ENCODE measurements at places on chromosomes 6 and 20.

DNA sequence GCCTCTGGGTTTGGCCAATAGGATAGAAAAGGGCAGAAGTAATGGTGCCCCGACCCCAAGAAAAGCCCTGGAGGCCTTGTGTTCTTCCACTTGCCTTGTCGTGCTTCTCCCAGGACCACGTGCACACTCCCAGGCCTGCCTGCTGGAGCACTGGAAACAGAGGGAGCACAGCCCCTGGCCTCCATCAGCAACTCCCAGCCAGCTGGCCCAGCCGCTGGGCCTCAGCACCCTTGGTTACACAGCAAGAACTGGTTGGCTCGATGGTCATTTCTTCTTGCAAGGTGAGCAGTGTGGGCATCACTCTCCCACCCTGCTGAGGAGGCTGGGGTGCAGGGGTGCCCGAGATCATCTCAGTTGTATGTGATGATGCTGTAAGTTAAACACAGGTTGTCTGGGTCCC is 69.2 kb upstream of the CST7 start:
- no peak for DNase-seq

- no peak for DNase-seq
Measured at GRCh38 chr6:28807682-28808280, 116.0 kb downstream of the TRIM27 start.

DNA sequence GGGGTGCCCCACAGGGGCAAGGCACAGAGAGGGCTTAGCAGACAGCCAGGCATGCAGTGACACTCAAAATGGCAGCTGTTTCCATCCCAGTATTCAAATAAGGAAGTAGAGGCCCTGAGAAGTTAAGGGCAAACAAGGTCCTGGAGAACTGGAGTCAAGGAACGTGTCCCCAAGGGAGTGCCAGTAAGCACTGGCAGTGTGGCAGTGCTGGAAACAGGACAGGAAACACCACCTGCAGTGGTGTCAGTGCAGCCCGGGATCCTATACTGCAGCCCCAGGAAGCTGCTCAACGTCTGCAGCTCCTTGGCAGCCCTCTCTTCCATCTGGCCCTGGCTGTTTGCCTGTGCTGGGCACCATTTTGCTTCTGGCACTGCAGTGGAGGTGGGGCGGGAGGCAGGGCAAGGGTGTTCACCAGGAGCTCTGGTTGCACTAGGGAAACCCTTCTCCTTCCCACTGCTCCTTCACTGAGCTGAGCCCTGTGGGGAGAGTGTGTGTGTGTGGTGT is 56.3 kb downstream of the EDN3 start:
- DNase-seq: no peak

DNA sequence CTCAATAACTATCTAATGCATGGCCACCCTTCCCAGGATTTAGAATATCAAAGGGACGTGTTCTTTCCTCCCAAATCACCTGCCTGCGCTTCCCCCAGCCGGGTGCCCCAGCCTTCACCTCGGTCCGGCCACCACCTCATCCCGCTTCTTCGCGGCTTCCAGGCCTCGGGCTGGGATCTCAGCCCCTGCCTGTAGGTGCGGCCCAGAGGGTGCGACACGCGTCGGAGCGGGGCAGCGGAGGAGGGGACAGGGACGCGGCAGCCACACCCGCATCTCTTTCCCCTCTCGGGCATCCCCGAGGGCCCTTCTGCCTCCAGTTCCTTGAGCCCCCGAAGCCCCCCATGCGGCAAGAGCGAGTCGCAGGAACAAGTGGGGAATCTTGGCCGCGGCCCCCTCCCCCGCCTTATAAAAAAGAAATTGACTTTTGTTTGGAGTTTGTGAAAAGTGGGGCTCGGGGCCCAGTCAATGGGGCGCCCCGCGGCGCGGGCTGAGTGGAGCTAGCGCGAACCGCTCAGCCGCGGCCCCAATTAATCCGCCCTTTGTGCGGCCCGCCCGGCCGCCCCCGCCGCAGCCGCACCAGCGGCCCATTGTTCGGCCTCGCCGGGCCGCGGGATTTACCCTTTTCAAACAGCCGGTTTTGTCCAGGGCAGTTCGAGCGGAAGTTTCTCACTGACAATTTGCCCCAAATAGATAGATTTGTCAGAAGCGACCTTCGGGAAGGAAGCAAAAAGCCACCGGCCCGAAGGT is 8.4 kb upstream of the NR2E1 start:
- DNase-seq: no peak

DNA sequence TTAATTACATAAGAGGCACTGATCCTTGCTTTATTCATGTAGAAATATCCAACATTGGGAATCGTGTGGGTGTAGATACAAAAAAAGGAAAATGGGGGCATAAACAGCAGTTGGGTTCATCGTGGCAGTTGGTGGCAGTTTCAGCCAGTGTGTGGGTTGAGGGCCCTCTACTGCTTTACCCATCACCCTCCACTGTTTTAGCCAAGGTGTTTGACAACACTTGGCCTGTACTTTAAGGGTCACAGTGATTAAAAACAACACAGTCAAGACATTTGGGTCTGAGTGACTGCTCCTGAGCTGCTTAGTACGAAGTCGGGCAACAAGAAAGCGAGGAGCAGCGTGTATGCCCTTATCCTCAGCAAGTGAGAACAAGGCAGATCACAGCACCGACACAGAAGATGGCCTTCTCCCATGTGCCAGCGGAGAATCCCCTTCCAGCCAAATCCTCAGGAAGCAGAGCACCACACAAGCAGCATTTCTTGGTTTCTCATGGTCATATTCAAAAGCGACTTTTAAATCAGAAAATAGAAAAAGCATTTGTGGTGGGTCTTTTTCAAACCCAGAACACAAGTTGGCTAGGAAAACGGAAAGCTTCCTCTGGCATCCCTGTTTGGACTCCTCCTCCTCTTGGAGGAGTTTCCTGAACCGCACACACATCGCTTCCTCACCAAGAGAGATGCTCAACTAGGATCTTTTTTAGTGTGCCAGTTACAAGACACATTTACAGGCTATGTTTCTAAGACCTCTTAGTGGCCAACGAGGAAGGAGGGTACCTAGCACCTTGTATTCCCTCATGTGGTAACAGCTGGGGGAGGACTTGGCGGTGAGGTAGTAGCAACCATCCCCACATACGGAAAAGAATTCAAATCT is 23.5 kb downstream of the EIF2S2 start:
- no peak for DNase-seq

DNA sequence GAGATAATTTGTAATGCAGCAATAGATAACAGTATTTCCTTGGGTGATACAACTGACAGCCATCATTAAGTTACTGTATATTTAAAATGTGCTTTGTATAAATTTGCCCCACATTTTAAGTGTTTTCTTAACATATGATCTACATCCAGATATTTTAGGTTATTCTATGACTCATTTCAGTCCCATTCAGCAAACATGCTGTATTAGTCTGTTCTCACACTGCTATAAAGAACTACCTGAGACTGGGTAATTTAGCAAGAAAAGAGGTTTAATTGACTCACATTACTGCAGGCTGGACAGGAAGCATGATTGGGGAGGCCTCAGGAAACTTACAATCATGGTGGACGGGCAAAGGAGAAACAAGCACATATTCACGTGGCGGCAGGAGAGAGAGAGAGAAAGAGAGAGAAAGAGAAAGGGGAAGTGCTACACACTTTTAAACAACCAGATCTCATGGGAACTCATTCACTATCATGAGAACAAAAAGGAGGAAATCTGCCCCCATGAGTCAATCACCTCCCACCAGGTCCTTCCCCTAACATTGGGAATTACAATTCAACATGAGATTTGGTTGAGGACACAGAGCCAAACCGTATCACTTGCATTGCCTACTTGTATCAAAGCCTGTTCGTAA is 9.6 kb upstream of the CHD6 start:
- DNase-seq: no peak

DNA sequence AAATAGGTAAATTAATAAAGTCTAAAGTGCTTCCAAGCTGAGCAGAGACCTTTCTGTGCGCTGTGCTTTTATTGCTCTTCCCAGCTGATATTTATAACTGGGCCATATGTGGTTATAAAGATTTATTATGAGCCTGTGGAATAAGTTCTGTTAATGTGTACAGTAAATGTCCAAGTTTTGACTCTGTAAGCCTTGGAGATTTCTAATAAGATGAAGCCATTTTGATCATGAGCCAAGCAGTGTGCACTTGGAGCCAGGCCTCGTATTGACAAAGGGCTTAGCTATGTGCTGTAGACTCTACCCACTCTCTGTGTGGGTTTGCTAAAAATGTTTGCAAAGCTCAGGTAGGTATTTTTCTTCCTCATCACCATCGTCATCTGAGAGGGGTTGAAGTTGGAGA is 361.1 kb downstream of the FOXA2 start:
- DNase-seq: no peak

DNA sequence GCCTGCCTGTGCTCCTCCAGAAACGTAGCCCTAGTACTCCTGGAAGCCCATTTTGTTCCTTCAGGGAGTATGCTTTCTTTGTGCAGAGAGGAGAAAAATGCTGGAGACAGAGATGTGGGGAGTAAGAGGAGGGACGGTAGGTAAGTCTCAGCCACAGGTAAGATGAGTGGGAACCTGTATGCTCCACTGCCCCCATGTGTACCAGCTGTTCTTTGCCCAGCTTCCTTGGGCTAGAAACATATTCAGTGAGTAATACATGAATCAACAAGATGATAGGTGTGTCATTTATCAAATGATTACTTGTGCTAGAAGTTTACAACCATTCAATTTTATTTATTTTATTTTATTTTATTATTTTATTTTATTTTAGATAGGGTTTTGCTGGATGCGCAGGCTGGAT is 13.6 kb upstream of the CEP85L start:
- DNase-seq: no peak

DNA sequence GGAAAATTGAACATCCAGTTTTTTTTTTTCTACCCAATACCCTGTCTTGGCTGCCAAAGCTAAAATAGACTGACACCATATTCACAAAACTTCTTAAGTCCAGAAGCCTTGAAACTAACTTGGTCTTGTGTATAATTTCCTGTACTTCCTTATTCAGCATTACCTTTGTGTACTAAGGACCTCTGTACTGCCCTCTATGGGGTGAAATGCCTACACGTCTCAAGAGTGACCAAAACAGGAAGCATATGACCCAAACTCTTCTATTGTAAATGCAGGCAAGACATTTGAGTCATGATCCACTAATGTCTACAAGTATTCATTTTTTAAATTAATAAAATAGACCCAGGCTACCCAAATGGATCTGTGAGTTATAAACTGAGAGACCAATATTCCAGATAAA is 50.4 kb downstream of the HMGCLL1 start:
- DNase-seq: no peak

GRCh38 chr20:45467861-45468260 is 1.7 kb upstream of the WFDC2 start:
- DNase-seq: no peak

- no peak for DNase-seq
Measured at GRCh38 chr20:49691818-49692568, 21.7 kb downstream of the B4GALT5 start.

GRCh38 chr20:6075428-6076219 is 21.8 kb upstream of the LRRN4 start:
- no peak for DNase-seq

DNA sequence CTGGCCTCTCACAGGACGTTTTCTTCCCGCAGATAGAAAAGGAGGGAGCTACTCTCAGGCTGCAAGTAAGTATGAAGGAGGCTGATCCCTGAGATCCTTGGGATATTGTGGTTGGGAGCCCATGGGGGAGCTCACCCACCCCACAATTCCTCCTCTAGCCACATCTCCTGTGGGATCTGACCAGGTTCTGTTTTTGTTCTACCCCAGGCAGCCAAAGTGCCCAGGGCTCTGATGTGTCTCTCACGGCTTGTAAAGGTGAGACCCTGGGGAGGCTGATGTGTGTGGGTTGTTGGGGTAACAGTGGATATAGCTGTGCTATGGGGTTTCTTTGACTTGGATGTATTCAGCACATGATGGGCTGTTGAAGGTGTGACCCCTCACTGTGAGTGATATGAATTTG is 52.0 kb upstream of the POLR1H start:
- no peak for DNase-seq

- DNase-seq: no peak
Measured at GRCh38 chr6:155493694-155494143, 38.1 kb upstream of the NOX3 start.

DNA sequence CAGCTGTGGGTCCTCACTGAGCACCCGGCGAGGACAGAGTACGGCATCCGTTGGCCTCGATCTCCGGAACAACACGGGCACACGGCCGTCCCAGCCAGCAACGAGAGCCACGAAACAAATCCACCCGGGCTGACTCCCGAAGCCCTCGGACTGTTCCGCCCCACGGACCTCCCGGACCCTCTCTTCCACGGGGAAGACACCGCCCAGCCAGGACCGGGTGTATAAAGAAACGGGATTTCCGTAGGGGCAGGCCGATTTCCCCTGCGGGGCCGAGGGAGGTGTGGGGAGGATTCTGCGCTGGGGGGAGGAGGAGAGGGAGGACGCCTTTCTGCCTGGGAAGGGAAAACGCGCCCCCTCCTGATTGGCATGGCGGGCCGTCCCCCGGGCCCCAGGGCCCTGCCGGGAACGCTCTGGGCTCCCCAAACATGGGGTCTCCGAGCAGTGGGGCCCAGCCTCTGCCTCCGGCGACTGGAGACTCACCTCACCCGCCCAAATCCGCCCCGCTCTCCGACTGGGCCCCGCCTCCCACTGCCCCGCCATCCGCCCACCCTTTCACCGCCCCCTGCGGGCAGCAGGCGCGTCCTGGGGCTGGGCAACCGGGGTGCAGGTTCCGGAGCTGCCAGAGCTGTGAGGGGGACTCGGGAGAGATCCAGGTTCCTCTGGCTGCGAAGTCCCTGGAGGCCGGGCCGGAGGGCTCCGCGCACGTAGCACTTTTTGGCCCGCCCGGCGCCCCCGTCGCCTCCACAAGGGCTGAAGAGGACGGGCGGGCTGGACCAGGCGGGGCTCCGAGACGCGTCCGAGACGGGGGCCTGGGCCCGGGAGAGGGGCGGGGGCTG is 679 bp upstream of the PPDPF start:
- peak; percentile 88 for DNase-seq

- no peak for DNase-seq
Measured at GRCh38 chr6:147546501-147547368, 38.2 kb downstream of the SAMD5 start.

DNA sequence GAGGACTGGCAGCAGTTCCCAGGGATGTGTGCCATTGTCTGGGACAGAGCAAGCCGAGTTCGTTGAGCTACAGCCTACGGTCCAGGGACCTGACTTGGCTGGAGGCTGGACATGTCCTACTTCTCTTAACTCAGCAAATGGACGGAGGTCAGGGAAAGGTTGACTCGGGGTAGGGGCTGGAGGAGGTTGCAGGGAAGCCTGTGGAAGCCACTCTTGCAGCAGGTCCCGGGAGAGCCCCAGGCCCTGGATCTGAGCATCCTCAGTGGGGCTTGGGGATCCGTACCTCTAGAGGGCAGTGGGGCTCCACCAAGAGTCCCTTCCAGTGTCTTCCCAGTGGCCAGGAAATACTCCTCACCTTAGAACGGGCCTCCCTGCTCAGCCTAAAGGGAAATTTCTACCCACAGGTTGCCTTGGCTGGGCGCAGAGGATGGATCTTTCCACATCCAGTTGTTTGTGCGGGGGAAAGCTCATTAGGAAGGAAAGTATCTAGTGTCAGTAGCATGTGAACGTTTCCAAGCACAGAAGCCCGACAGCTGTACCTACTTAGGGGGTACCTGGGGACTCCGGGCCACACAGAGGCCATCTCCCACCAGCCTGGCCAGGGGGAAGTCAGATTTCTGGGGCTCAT is 170.2 kb downstream of the NFATC2 start:
- DNase-seq: peak; percentile 71

Measured in upper lobe of right lung (tissue), 1 donor.